ENCODE measurements at places on chromosomes 2 and 18.

- no peak for DNase-seq
Observed at GRCh38 chr2:36780231-36780839, 83.8 kb downstream of the VIT start.

- DNase-seq = no peak
Observed at GRCh38 chr2:239545741-239546392, 145.0 kb upstream of the HDAC4 start.

DNA sequence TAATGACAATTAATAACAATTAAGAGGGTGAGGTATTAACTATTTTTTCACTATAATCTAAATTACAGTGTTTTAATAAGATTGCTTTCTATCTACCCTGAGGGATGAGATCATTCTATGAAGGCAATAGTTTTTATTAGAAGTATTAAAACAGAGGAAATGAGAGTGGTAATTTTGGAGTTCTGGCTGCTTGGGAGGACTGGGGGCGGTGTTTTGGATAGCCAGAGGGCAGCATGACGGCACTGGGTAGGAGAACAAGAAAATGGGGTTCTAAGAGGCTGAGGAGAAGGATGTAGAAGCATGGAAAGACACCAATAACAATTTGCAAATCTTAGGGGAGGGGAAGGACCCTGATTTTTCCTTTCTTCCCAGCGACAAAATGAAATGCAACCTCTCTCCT lies 5.1 kb upstream of the DNAJC5G start:
- no peak for DNase-seq

DNA sequence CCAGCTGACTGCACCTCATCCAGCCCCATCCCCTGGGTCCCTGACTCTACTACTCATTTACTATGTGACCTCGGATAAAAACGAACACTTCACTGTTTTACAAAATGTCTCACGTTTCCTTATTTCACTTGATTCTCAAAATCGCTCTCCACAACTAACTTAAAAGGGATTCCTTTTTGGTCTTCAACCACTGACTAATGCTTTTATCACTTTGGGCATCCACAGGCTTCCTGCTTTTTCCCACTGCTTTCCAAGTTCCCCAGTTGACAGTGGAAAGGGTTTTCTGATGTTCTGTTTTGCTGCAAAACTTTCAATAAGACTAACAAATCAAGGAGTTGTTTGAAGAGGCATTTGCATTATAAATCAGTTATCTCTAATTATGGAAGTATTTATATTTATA lies 24.1 kb downstream of the EIF2AK3 start:
- no peak for DNase-seq

GRCh38 chr2:34291076-34291475 lies 692.0 kb upstream of the FAM98A start:
- DNase-seq = no peak

GRCh38 chr2:207928079-207928478 lies 97.2 kb downstream of the PLEKHM3 start:
- no peak for DNase-seq

GRCh38 chr18:2709316-2709715 lies 53.8 kb downstream of the SMCHD1 start:
- DNase-seq = no peak

DNA sequence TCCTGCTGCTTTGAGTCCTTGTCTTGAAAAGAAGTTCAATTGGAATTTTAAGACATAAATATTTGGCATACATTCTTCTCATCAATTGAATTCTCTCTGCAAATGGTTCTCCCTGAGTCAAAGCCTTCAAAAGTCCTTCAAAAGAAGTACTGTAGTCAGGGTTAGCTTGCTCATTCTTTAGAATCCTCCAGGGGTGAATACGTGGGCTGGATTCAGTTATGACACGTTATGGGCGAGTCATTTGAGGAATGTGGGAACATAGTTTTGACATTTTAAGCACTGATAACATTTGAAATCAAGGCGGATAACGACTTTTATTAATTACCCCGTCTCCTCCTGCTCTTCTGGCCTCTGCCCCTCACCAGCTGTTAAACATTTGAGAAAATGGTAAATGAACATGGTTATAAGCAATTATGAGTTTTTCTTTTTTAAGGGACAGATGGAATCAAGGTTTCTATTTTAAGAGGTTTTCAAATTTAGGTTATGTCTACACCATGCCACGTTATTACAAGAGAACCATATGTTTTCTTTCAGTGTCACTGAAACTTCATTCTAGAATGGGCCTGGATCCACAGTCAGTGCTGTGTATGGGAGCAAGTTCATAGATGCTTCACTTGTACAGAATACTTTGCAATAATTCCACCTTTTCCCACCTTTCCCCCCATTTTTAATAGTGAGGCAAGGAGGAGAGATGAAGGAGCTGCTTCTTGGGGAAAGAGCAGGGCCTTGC lies 273.1 kb downstream of the TSN start:
- DNase-seq = no peak

DNA sequence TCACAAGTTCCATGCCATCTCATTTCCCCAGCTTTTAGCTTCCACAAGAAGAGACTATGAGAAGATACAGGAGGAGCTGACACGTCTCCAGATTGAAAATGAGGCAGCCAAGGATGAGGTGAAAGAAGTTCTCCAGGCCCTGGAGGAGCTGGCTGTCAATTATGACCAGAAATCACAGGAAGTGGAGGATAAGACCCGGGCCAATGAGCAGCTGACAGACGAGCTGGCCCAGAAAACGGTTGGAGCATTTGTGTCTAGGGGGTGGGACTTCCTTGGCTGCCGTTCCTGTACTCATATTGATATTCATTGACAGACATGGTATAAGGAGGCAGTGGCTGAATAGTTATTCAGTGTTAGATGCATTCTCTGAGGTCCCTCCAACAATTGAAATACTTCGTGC lies 57.2 kb upstream of the LYPD6B start:
- DNase-seq = no peak

GRCh38 chr18:26631135-26631534 lies 82.8 kb upstream of the KCTD1 start:
- DNase-seq = no peak

- no peak for DNase-seq
Observed at GRCh38 chr2:176508984-176509740, 239.9 kb downstream of the MTX2 start.

DNA sequence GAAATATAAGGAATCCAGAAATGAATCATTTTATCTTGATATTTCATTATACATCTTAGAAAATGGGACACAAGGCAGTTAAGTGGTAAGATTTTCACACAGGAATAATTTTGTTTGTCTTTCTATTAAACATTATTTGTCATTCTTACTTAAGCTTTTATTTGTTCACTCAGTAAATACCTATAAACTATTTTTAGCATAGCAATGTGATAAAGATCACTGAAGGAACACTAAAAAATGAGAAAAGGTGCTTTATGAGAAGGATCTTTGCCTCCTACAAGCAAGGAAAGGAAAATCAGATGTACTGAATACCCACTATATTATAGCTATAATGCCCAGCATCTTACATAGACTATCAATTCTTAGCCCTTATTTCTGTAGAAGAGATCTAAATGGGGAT lies 176.2 kb upstream of the NYAP2 start:
- no peak for DNase-seq
